LoVo (cell line): ENCODE measurements at places on chromosomes 13 and 19.

- DNase-seq: no peak
These were observed 25.6 kb downstream of the URI1 start for GRCh38 chr19:29967623-29968022.

DNA sequence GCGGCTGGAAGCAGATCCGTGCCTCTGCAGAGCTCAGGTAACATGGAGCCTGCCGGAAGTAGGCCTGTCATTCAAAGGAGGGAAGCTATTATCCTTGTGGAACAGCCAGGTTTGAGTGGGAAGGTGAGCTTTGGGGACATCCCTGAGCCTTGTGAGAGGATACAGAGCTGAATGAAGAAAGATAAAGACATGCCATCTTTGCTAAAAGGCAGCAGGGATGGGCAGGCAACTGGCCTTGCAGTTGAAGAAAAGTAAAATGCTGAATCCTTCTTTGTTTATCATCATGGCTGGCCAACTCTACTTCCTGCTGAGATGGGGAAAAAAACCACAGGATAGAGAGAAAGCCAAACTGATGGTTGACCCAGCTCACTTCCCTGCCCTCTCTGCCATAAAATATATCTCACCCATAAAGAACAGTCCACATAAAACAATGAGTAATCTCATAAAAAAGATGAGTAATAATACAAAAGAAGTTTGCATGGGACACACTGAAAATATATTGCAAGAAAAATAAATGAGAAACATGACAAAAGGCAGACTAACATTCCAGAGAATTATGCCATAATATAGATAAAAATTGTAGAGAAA lies 226.3 kb downstream of the DLEU7 start:
- DNase-seq: peak; percentile 89

- no peak for DNase-seq
These were observed 121.2 kb downstream of the TUBA3C start for GRCh38 chr13:19060311-19061002.

- no peak for DNase-seq
These were observed 13.0 kb downstream of the LRFN3 start for GRCh38 chr19:35949131-35949530.

DNA sequence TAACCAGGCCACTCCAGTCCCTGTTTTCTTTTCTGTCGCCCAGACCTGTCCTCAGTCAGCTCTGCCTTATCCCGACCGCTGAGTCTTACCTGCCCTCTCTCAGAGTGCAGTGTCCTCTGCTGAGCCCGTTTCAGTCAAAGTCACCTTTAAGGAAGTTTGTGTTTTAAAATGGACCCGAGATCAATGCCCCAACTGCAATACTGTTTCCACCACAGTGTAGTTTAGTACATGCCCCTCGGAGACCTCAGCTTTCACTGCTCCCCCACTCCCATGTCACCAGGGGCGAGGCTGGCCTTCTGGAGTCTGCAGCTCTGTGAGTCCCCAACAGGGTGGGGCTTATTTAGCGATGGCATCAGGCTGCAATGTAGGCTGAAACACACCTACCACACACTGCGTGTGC lies 248.4 kb upstream of the TSHZ3 start:
- no peak for DNase-seq

DNA sequence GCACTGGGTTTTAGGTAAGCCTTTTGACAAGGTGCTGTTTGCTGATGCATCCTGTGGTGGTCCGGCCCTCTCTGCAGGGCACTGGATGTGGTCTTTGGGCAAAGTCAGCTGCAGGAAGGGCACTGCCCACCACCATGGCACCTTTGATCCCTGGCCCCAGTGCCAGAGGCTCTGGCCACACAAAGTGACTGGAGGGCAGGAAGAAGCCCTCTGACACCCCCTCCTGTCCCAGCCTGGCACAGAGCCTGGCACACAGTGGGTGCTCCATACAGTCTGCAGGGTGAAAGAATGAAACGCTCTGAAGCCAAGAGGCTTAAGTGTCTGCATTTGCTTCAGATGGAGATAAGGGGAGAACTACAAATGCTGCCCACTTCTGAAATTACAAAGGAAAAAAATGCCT lies 47.6 kb upstream of the CNMD start:
- no peak for DNase-seq

- DNase-seq: no peak
These were observed 5.8 kb upstream of the PEAK3 start for GRCh38 chr19:2287585-2288337.

GRCh38 chr19:41774515-41774980 lies 19.2 kb downstream of the CEACAM6 start:
- DNase-seq: peak; percentile 95

GRCh38 chr19:5080030-5080654 lies 111.2 kb downstream of the KDM4B start:
- DNase-seq: no peak

DNA sequence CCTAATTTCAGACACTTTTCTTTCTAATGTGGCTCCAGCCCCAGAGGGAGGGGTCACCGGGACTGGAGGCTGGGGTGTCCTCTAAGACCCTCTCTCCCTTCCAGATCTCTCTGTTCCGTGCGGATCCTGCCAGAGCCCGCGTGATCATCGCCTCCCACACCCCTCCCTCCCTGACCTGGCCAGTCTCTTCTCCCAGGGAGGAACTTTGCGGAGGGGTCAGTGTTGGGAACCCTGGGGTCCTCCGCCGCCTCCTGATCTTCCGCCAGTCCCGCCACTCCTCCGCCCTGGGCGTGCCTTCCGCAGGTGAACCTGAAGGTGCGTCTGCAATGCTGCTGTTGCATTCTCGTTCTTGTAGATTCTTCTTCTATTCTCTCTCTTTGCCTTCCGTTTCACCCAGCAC lies 9.1 kb downstream of the SOX21 start:
- no peak for DNase-seq

- DNase-seq: peak; percentile 28
These were observed 140.5 kb downstream of the SLC7A1 start for GRCh38 chr13:29454931-29455481.

DNA sequence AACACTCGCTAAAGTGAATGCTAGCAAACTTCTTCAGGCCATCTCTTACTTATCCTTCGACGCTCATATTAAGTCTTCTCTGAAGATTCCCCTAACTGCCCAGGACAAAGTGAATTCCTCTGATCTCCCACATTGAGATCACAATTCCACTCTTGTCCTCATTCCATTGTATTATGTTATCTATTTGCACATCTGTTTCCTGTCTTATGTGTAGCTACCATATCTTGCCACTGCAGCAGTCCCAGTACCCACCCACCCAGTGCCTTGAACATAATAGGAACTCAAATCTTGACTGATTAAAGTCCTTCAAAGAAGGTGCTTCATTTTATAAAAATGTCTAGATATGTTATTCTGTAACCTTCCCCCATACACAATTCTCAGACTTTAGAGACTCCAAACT lies 702.3 kb downstream of the DIAPH3 start:
- no peak for DNase-seq

DNA sequence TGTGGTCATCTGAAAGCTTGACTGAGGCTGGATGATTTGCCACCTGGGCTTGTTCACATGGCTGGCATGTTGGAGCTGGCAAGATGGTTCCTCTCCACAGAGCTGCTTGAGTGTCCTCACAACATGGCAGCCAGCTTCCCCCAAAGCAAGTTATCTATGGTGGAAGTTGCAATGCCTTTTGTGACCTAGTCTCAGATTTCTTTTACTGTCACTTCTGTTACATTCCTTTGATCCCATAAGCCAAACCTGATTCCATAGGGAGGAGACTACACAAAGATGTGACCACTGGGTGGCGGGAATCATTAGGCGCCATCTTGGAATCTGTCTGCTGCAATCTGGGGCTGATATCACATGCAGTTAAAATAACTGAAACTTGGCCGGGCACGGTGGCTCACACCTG lies 17.5 kb upstream of the LMTK3 start:
- DNase-seq: no peak

DNA sequence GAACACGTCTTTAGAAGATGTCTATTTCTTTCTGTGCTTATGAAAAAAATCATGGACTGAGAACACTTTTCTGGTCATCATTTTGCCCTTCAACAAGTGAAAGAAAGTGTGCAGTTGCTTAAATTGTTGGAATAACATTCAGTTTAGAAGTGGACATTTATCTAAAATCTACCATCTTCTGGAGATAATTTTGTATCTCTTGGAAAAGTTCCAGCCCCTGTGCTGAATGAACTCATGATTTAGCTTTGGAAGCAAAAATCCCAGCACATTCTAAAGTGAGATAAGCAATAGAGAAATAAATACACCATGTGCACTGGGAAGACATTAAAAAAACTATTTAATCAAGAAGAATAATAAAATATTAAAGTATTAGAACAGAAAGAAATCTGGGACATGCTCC lies 1420.8 kb upstream of the SLC10A2 start:
- no peak for DNase-seq

GRCh38 chr19:9934132-9934950 lies 2.0 kb downstream of the OLFM2 start:
- DNase-seq: peak; percentile 66

- DNase-seq: no peak
These were observed 149.6 kb downstream of the PDS5B start for GRCh38 chr13:32735859-32736258.

- DNase-seq: no peak
These were observed 92.5 kb downstream of the PTPRS start for GRCh38 chr19:5247957-5248705.

GRCh38 chr13:80274643-80275042 lies 66.3 kb downstream of the SPRY2 start:
- no peak for DNase-seq

DNA sequence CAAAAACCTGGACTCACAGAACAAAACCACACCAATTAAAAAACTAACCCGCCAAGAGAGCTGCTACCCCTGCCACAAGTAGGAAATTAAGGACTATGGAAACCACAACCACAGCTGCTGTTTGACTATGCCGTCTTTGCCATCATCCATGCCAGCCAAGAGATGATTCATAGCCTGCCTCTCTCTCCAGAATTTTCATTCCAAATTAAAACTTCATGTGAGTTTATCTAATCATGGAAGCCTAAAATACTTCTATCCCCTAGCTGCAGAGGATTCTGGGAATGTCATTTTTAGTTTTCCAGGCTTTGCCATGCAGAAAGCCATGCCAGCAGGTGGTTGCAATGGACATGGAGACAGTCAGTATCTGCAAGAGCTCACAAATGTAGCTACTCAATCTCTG lies 27.6 kb upstream of the GTF2F2 start:
- no peak for DNase-seq

DNA sequence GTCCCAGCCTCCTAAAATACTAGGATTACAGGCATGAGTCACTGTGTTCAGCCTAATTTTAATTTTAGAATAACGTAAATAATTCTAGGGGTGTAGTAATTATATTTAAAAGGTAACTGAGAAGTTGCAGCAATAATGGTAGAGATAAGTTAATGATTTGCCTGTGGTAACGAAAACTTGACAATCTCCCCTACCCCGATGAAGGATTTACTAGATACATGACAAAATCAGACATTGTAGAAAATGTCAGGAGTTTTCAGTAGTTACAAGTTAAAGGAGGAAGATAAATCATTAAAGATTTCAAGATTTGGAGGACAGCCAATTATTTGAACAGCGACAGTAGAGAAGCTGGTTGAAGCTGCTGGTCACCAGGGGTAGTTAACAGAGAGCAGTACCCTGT lies 652.2 kb upstream of the PCDH20 start:
- no peak for DNase-seq

- DNase-seq: no peak
These were observed 755.6 kb upstream of the MIR17HG start for GRCh38 chr13:90591927-90592268.

GRCh38 chr13:32940601-32941000 lies 75.6 kb upstream of the KL start:
- DNase-seq: no peak

DNA sequence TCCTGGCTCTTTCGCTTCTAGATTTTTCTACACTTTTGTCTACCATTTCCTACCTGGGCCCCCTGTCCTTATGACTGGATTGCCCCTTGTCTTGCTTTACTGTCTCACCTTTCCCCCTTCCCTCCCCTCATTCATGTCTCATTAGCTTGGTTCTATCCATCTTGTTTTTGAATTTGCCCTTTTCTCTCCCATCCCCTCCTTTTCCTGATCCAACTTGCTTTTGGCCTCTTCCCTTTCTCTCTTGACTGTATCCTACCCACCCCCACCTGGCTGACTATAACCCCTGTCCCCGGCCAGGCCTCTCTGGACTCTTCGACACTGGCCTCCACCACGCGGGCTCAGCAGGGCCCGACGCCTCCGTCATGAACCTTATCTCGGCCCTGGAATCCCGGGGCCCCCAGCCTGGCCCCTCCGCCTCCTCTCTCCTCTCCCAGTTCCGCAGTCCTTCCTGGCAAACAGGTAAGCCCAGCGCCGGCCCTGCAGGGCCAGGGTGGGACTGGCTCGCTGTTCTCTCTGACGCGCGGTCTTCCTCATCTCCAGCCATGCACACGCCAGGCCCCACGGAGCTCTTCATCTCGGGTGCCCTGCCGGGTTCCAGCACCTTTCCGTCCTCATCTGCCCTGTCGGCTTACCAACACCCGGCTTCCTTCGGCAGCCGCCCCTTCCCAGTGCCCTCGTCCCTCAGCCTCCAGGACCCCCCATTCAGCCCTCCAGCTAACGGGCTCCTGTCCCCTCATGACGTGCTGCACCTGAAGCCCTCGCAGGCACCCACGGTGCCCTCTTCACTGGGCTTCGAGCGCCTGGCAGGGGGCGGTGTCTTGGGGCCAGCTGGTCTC lies 3.4 kb downstream of the PRR12 start:
- no peak for DNase-seq

DNA sequence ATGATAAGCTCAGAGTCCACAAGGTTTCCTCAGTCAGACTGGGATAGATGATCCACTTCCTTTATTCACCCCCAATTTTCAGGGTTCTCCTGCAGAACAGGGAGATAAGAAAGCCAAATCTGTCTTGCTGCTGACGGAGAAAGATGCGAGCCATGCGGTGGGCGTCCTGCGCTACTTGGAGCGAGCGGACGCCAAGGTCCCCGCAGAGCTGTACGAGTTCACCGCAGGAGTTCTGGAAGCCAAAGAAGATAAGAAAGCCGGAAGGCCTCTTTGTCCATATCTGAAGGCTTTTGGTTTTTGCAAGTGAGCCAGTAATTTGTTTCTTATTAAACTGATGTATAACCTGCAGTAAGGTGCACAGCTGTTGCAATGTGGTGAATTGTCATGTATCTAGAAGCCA lies 66.7 kb downstream of the SLC7A9 start:
- no peak for DNase-seq

DNA sequence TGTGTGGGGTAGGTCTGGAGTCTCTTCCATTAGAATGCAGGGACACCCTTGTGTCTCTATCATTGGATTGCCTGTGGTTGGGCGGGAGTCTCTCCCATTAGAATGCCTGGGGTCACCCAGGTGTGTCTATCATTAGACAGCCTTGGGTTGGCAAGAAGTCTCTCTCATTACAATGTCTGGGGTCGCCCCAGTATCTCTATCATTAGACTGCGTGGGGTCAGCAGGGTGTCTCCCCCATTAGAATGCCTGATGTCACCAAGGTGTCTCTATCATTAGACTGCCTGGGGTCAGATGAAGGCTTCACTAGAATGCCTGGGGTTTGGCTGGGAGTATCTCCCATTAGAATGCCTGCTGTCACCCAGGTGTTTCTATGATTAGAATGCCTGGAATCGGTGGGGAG lies 1539.0 kb downstream of the UQCRFS1 start:
- DNase-seq: no peak

DNA sequence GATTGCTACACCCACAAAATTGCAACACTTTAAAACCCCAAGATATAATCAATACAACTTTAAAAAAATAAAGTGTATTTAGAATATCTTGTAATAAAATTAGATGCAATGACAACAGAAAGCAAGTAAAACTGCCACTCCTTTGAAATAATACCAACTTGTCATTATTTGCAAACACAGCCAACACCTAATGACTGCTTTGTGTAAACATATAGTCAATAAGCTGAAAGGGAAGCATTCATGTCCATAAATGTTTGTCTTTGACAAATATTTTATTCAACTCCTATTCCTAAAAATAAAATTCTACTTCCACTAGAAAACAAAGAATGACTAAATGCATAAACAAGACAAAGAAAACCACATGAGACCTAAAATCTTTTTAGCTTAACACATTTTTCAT lies 6.6 kb downstream of the SMAD9 start:
- DNase-seq: no peak
